ENCODE measurements at places on chromosomes 7 and 10.

GRCh38 chr7:90769036-90769435 is 172.9 kb downstream of the CDK14 start:
- no peak for DNase-seq

DNA sequence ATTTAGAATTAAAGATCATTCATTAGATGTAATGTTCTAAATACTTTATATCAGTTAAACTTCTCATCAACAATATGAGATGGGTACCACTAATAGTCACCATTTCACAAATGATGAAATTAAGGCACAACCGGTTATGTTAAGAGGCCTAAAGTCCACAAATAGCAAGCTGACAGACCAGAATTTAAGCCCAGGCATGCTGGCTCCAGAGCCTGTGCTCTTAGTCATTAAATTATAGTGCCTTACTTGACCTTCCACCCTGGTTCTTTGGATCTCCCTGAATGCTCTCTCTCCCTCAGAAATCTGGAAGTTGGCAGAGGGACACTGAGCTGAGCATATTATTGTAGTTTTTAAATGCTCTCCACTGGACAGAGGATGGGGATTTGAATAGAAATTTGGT is 3.6 kb downstream of the LIPN start:
- DNase-seq: no peak

- no peak for DNase-seq
These were observed 693 bp downstream of the ADIRF start for GRCh38 chr10:86968994-86969355.

DNA sequence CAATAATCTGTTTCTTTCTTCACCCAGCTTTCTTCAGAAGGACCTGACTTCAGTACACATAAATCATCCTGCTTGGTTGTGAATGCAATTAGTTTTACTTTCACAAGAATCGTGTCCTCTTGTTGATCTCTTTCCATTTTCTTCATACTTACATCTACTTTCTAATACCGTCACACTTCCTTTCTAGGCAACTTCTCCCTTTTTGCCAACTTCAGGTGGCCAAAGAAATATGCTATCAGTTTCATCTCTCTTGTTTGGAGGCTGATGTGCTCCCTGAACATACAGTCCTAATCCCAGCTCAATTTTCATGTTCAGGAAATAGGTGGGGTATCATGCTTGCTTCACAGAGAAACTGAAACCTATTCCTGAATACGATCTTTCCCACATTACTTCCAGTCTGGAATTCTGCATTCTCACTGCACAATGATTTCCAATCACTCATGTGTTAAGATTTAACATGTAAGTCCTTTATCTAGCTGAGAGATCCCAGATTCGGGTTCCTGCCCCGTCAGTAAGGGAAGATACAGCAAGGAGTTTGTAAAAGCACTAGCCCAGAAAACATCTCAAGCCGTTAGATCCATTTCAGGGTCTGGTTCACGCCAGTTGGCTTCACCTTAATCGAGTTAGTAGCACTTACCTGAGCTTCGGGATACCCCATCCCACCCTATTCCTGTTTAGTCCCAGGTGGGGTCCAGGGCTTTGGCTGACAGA is 994 bp downstream of the SLC25A28 start:
- no peak for DNase-seq

GRCh38 chr10:126387041-126387921 is 996 bp downstream of the ADAM12 start:
- DNase-seq: peak; percentile 82

DNA sequence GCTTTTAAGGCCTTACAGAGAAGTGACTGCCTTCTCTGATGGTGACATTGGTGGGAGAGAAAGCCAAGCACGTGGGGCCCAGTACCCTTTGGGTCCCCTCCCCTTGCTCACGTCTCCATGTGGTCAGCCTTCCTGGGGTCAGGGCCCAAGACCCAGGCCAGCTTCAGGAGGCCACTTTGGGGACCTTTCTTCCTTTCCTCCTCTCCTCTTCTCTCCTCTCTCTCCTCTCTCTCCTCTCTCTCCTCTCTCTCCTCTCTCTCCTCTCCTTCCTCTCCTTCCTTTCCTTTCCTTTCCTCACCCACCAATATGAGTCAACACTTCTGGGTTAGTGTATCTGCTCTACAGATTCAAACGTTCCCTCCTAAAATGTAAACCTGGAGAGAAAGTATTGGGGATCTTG is 96.9 kb upstream of the AGK start:
- DNase-seq: no peak

GRCh38 chr10:45602082-45602730 is 70.4 kb downstream of the ZFAND4 start:
- peak; percentile 71 for DNase-seq

DNA sequence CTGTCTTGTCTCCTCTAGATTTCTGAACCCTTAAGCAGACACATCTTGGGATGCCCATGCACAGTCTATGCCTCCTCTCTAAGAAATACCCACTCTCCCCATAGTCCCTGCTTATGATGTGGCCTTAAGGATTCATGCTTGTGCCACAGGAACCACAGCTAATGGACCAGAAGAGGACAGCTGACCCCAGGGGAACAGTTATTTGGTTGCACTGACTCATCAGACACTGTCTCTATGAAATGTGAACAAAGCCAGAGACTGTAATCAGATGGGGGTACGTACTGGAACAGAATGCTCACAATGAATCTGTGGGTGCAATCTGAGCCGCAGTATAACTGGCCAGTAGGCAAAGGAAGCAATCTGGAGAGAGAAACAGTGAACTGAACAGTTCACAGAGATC is 121.9 kb downstream of the USP6NL start:
- no peak for DNase-seq

- DNase-seq: no peak
These were observed 2.4 kb downstream of the CNTNAP2 start for GRCh38 chr7:146119002-146119401.

DNA sequence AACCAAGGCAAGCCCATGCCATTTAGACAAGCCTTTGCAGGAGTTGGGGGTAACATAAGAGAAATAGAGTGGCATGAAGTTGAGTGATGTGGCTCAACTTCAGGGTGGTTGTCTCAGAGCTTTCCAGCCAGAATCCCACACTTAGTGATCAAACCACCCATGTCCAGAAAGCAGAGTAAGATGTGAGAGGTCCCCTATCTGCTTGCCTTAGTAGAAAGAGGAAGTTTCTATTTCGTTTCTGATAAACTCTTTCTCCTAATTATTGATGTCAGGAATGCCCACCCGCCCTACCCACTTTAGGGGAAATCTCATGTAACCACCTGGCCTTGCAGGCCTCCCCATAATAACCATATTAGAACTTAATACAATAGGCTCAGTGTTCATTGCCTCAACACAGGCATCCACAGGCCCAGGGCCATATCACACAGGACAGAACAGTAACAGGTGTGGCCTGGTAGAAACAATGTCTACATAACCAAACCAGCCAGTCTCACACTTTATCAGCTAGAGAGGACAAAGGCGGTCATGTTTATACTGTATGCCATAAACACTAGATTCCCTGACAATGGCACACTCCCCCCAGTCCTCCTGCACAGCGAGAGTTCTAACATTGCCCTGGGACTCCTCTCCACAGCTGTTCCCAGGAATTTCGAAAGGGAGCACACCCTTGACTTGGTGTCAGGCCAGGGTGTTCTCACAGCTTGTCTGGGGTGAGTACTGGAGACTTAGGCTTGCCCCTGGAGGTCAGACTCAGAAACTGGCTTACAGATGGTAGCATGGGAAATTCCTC is 364.4 kb downstream of the CXCL12 start:
- DNase-seq: no peak

GRCh38 chr10:69321039-69321715 is 42.9 kb downstream of the HK1 start:
- no peak for DNase-seq

- DNase-seq: peak; percentile 76
These were observed 138.4 kb upstream of the IGFBP3 start for GRCh38 chr7:46059308-46060020.

DNA sequence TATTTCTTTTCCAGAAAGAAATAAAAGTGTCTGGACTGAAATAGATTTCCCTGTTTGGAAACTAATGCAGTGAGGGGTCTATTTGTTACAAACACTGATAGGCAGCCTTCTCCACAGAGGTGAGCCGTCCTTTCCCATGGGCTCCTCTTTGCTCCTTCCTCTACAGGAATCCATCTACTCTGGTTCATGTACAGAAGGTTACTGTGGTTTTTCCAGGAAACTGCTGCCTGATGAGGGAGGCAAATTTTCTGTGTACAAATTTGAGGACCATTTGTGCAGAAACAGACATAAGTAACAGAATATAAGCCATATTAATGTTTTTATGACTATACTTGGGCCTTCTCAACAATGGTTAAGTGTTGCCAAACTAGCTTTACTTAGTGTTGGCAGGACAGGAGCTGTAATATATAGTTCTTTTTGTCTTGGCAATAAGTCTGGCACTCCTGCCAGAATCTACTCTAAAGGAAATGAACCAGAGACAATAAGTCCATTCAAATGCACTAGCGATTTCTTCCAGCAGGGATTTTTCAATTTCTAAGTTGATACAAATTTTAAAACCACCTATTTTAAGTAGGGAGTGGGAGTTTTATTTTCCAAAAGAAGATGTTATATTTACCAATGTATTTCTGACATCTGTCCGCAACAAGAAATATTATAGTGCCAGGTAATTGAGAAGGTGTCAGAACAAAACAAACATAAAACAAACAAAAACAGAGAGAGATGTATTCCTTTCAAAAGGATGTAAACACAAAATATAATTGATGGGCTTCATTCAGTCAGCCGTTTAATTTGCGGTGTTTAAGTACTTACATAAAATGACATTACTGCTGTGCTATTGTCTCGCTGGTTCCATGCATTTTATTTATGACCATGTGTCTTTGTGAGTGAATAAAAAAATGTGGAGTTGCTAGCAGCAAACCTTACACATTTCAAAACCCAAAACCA is 91.0 kb upstream of the NFE2L3 start:
- no peak for DNase-seq

DNA sequence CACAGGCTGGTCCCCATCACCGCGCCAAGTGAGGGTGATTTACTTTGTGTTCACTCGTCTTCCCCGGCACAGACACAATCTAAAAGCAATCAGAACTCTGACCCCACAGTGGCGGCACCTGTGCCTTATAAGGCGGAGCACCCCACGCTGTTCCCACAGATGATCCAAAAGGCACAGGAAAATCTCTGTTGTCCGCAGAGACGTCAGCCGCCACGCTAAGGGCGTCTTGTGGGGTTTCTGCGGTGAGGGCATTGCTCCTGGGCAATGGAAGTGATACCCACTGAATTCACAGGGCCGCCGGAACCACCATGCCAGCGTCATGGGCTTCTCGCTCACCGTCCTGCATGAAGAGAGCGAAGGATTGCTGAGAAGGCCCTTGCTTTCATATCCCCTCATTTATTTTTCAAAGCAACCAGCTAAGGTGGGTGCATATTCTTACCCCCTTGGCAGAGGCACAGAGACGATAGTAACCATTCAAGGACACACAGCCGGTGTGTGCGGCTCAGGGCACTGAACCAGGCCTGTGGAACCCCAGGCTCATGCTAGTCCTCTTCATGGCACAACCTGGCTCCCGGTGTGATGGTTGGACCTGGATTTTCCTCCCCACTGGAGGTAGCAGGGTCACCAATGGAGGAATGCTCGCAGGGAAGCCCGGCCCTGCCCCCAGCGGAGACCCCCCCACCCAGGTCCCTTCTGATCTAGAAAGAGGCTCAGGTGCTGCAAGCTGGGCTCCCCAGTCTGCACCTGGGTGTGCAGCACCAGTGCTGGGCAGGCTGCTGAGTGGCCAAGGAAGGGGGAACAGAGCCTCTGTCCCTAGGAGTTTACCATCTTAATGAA is 279.0 kb downstream of the TCERG1L start:
- DNase-seq: no peak

DNA sequence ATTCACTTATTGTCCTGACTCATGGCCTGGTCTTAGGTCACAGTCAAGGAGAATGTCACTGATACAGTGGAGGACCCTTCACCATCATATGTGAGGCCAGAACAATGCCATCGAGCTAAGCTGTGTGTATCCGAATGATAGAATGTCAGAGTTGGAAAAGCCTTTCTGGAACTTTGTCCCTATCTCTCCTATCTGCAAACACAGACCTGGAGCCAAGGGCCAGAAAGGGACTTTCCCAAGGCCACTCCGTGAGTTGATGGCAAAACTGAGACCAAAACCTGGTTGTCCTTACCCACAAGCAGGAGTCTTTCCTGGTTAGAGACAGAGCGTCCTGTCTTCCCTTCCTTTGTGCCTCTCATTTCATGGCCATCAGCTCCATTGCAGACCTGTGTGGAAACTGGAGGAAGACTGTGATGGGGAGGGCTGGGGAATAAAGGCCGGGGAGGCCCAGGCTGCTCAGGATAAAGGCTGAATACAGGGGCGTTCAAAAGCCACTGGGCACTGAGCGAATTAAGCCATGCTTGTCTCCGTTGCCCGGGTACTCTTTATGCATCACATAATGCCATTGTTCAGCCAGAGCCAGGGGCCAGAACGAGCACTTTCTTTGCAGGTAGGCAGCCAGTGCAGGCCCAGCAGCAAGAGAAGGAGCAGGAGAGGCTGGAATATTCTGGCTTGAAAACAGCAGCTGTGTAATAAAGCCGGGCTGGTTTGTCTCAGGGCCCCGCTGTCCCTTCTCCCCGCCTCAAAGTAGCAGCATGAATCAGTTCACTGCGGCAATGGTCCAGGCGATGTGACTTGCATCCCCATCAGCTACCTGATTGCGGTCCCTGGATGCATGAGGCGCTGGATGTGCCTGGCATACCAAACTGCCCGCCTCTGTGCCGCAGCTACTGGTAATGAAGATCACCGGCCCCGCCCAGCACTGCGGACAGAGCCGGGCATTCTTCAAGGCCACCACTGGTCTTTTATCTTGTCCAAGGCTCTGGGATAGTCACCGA is 143.0 kb downstream of the RPS24 start:
- no peak for DNase-seq

DNA sequence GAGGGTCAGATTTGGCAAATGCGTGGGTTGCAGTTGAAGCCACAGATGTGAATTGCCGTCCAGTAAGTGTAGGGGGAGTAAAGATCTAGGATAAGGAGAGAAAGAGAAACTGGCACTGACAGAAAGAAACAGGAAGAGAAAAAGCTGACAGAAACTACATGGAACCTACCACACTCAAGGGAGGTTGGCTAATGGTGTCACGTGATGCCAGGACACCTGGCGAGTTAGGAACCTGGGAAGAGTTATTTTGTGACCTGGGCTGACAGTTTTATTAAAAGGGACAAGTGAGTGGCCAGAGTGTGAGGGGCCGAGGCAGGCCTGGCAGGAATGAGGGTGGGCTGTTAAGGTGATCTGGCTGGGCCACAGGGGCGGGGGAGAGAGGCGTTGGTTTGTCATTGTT is 188.7 kb downstream of the ADARB2 start:
- no peak for DNase-seq

All from AG20443 (cell line).